ENCODE measurements at places on chromosomes 7 and 10.

DNA sequence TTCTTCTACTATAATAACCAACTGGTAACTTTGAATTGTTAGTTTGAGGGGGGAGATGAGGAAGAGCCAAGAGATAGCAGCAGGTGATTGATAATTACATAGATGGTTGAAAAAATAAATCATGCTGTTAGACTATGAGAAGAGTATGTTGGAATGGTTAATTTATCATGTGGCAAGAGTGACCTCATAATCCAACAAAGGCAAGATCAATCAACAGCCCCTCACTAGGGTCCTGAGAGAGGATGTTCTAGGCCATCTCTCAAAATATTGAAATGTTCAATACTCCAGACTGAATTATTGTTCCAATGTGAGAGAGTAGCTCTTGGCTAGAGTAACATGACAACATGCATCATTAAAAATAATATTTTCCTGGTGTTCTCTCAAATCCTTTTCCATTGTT is 67.9 kb downstream of the ADD3 start:
- no peak for DNase-seq
- H3K4me1 ChIP-seq = peaks cover 56% of the 10 kb centered on the region
- H3K27ac ChIP-seq = peak overlapping the region; percentile 86
- peaks cover 4% of the 10 kb centered on the region for H3K36me3 ChIP-seq
- H3K27me3 ChIP-seq = no peaks in the 10 kb centered on the region

DNA sequence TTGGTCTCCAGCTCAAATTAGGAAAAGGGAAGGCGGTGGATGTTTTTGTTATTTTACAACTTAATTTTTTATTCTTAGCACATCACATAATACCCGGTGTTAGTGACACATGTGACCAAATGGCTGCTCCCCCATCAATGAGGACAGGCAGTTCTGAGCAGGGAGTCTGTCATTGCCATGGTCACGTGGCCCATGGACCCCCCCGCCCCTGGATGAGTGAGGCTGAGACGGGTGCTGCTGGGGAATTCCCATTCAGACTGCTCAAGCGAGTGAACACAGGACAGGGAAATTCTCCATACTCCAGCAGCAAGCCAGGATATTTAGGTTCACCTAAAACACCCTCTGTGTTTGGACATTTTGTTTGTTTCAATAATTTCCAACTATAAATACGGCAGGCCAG is 34.7 kb upstream of the SLC35B4 start:
- no peaks in the 10 kb centered on the region for H3K36me3 ChIP-seq
- H3K27ac ChIP-seq = no peak overlapping the region
- H3K27me3 ChIP-seq = no peaks in the 10 kb centered on the region
- H3K4me1 ChIP-seq = no peaks in the 10 kb centered on the region
- no peak overlapping the region for H3K4me3 ChIP-seq

DNA sequence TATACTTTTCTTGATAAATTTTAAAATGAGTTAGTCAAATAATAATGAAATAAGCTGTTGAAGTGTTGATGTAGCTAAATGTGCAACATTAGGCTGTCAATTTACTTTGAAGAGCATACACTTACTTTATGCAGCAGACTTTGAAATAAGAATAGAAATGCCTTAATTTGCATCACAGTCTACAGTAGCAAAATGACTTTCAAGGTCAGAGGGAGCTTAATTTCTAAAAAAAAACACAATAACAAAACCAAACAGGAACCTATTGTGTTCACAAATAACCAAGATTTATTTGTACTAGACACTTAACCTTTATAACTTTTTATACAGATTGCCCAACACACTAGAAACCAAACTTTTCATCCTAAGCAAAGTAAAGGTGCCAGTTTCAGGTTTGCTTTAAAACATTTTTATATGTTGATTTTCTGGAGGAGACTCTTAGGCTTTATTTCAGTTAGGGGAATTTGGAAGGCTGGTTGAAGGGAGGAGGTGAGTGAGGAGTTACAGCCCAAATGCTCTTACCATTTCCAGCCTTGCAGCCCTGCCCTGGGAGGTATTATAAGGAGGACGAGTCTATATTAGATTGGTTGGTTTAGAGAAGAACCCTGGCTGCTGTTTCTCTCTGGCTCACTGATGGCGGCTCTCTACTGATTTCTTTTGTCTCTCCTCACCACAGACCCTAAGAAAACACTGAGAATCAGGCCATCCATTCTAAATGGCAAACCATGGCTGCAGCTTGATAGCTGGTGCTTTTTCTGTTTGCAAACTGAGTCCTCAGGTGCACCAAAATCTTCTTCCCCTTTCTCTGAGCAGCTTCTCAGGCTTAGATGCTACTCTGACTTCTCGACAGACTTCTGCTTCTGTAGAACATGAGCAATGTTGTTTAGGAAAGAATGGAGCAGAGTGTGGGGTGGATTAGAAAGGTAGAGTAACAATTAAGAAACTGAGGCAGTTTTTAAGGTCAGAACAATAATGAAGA is 55.2 kb upstream of the RPA3 start:
- DNase-seq = peak; percentile 58
- H3K36me3 ChIP-seq = no peaks in the 10 kb centered on the region
- H3K27me3 ChIP-seq = no peaks in the 10 kb centered on the region

GRCh38 chr10:1198453-1199344 is 142.5 kb downstream of the WDR37 start:
- H3K27me3 ChIP-seq = no peaks in the 10 kb centered on the region
- DNase-seq = no peak

GRCh38 chr10:69451784-69452251 is 553 bp downstream of the TSPAN15 start:
- peaks cover 12% of the 10 kb centered on the region for H3K4me1 ChIP-seq
- H3K27ac ChIP-seq = no peak overlapping the region
- DNase-seq = no peak
- peaks cover 5% of the 10 kb centered on the region for H3K27me3 ChIP-seq
- peak overlapping the region; percentile 44 for H3K4me3 ChIP-seq
- no peaks in the 10 kb centered on the region for H3K36me3 ChIP-seq

GRCh38 chr7:139714163-139714901 is 63.5 kb downstream of the HIPK2 start:
- peaks cover 25% of the 10 kb centered on the region for H3K4me1 ChIP-seq
- H3K36me3 ChIP-seq = peaks cover 14% of the 10 kb centered on the region
- H3K27me3 ChIP-seq = no peaks in the 10 kb centered on the region

GRCh38 chr10:98899018-98899417 is 336.6 kb downstream of the HPSE2 start:
- H3K27me3 ChIP-seq = no peaks in the 10 kb centered on the region
- H3K4me1 ChIP-seq = no peaks in the 10 kb centered on the region
- no peaks in the 10 kb centered on the region for H3K36me3 ChIP-seq
- H3K4me3 ChIP-seq = no peak overlapping the region

GRCh38 chr10:79488336-79488735 is 24.0 kb upstream of the EIF5AL1 start:
- no peak overlapping the region for H3K4me3 ChIP-seq
- DNase-seq = no peak
- no peaks in the 10 kb centered on the region for H3K27me3 ChIP-seq
- H3K4me1 ChIP-seq = no peaks in the 10 kb centered on the region
- H3K36me3 ChIP-seq = no peaks in the 10 kb centered on the region

DNA sequence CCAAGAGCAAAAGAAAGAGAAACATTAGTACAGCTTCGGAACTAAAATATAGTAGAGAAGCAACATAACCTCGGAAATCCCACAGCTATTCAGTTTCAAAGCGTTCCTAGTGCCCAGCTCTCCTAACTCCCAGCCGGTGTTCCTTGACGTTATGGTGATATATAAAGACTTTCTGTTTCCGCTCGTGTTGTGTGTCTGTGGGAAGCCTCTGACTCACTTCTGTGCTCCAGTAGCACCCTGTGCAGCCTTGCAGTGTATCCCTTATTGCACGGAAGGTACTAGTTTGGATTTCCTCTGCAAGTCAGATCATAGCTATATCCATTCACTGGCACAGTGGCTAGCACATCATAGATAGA is 535 bp downstream of the ASAH2B start:
- no peak overlapping the region for H3K27ac ChIP-seq
- H3K27me3 ChIP-seq = no peaks in the 10 kb centered on the region

GRCh38 chr10:13831711-13832141 is 245.0 kb downstream of the PRPF18 start:
- peak overlapping the region; percentile 55 for H3K27ac ChIP-seq
- H3K4me1 ChIP-seq = peaks cover 14% of the 10 kb centered on the region
- no peaks in the 10 kb centered on the region for H3K27me3 ChIP-seq
- no peak overlapping the region for H3K4me3 ChIP-seq

GRCh38 chr7:148162808-148163207 is 427.8 kb upstream of the C7orf33 start:
- H3K27ac ChIP-seq = no peak overlapping the region
- no peaks in the 10 kb centered on the region for H3K4me1 ChIP-seq
- H3K36me3 ChIP-seq = no peaks in the 10 kb centered on the region
- no peak overlapping the region for H3K4me3 ChIP-seq

DNA sequence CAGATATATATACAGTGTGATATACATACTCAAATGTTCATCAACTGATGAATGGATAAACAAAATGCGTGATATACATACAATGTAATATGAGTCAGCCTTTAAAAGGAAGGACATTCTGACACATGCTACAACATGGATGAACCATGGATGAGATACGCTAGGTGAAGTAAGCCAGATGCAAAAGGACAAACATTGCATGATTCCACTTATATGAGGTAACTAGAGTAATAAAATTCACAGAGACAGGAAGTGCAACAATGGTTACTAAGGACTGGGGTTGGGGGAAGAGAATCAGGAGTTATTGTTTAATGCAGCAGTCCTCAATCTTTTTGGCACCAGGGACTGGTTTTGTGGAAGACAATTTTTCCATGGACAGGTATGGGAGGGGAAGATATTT is 47.3 kb upstream of the PIK3AP1 start:
- no peak overlapping the region for H3K4me3 ChIP-seq
- H3K27me3 ChIP-seq = no peaks in the 10 kb centered on the region
- no peak overlapping the region for H3K27ac ChIP-seq
- H3K36me3 ChIP-seq = no peaks in the 10 kb centered on the region
- no peak for DNase-seq

- no peak overlapping the region for H3K27ac ChIP-seq
- DNase-seq = no peak
- H3K27me3 ChIP-seq = no peaks in the 10 kb centered on the region
- H3K36me3 ChIP-seq = no peaks in the 10 kb centered on the region
- no peak overlapping the region for H3K4me3 ChIP-seq
- no peaks in the 10 kb centered on the region for H3K4me1 ChIP-seq
Observed at GRCh38 chr10:59695637-59696036, 14.0 kb downstream of the SLC16A9 start.
